ENCODE measurements at places on chromosomes 2 and 18.

DNA sequence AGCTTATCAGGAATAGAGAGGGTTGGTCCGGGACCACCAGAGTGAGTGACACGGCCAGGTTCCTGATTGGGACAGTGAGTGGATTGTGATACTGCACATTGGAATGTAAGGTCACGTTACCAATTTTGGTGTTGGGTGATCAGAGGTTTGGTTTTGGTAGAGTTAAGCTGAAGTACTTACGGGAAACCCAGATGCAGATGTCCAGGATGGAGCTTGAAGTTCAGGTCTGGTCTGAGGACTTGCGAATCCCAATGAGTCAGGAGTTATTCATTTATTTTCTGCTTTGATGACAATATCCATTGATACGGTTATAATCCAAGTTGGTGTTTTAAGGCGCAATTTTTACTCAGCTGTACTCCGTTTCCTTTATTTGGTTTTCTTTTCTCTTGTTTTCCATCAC, 273.6 kb downstream of the ALPK2 start:
- DNase-seq: no peak

DNA sequence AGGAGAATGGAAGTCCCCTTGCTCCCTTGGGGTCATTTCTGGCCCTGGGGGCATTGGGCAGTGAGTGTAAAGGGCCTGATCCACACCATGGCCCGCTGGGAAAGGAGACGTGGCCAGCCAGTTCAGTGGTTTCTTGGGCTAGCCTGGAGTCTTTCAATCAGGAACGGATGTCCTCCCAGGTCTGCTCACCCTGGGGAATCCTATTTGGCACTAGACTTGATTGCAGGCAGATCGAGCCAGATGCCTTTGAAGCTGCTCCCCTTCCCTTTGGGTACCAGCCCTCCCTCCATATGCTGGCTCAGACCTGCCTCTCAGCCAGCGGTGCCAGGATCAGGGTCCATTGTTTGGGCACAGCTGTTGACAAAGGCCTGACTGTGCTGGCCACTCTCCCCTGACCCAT, 11.0 kb downstream of the FBLN7 start:
- no peak for DNase-seq

- DNase-seq: no peak
These were observed 338.9 kb downstream of the ZEB2 start for GRCh38 chr2:144181001-144181400.

DNA sequence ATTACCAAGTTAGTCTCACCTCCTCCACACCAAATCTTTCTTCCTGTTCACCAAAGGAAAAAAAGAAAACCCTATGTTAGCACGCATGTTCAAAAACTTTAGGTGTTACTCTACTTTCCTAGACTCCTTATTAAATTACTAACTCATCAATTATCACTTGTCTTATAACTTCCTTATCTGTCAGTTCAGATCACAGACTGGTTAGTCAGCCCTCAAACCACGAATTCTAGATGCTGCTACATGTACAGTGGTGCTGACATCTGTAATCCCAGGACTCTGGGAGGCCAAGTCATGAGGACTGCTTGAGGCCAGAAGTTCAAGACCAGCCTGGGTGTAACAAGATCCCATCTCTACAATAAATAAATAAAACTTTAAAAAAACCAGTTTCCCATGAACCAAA, 3.5 kb downstream of the YWHAQ start:
- DNase-seq: no peak

GRCh38 chr2:239354132-239354790, 46.6 kb downstream of the HDAC4 start:
- DNase-seq: no peak

GRCh38 chr2:75928093-75928492, 217.4 kb upstream of the GCFC2 start:
- no peak for DNase-seq

GRCh38 chr2:32425719-32426141, 68.9 kb downstream of the BIRC6 start:
- no peak for DNase-seq
